Stimulated activated CD4-positive, alpha-beta T cell treated with anti-CD3 and anti-CD28 coated beads, Interleukin-1b, Interleukin-23, amount 100 ng/mL, for 1 hour (primary cell): ENCODE measurements at places on chromosomes 6 and 20.

DNA sequence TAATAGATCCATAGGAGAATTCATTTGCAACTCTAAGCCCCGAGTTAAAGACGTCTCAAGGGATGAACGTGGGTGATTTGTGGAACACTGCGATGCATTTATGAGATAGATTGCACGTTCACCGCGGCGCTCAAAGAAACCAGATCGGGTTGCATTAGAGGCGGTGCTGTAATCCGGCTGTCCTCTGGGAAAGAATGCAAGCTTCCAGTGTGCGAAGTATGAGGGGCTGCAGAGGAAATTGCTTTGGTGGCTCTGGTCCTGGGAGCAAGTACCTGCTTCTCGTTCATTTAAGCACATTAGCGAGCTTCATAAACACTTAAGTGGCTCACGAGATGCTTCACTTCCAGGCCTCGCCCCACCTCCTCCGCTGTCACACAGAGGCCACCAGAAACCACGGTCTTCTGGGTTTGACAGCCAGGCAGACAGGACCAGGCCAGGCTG lies 182.3 kb downstream of the CDH4 start:
- no peak for DNase-seq

- no peak for DNase-seq
These were observed 56.9 kb downstream of the PDE10A start for GRCh38 chr6:165605901-165606739.

GRCh38 chr20:33843854-33844253 lies 32.7 kb downstream of the CHMP4B start:
- no peak for DNase-seq

DNA sequence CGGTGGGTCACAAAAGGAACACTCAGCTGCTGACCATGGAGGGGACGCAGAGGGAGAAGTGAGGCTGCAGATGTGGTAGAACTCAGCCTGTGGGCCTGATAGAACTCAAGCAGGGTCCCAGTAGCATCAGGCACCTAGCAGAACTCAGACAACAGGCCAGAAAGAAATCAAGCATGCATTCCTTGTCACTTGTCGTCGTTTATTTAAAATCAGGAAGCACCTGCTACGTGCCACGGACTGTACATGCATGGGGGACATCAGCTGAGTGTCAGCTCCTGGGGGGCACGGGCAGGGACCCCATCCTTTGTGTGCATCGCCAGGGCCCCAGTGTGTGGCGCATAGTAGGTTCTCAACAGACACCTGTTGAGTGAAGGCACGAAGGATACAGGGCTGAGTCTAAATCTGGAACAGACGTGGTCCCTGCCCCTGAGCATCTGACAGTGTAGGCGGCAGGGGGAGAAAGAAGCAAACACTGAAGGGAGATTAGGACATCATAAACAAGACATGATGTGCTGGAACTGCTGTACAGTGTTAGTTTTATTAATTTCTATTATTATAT lies 32.5 kb downstream of the UQCC2 start:
- DNase-seq = no peak

DNA sequence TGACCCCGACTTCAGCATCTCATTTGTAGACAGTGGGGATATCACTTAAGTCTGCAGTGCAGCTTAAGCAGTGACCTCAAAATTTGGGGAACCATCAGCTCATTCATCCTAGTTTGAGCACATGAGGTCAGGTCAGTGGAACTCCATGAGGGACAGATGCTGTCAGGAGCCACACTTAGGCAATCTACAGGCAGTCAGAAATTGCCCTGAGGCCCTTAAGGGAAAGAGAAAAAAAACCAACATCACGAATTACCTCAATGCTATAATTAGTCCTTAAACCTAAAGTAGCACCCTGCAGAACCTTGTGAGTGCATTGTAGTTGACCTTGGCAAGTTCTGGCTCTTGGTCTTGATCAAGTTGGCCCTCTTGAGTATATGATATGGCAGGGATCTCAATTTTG lies 21.1 kb downstream of the TMEM74B start:
- no peak for DNase-seq

- no peak for DNase-seq
These were observed 19.3 kb downstream of the UQCC2 start for GRCh38 chr6:33692078-33692759.

DNA sequence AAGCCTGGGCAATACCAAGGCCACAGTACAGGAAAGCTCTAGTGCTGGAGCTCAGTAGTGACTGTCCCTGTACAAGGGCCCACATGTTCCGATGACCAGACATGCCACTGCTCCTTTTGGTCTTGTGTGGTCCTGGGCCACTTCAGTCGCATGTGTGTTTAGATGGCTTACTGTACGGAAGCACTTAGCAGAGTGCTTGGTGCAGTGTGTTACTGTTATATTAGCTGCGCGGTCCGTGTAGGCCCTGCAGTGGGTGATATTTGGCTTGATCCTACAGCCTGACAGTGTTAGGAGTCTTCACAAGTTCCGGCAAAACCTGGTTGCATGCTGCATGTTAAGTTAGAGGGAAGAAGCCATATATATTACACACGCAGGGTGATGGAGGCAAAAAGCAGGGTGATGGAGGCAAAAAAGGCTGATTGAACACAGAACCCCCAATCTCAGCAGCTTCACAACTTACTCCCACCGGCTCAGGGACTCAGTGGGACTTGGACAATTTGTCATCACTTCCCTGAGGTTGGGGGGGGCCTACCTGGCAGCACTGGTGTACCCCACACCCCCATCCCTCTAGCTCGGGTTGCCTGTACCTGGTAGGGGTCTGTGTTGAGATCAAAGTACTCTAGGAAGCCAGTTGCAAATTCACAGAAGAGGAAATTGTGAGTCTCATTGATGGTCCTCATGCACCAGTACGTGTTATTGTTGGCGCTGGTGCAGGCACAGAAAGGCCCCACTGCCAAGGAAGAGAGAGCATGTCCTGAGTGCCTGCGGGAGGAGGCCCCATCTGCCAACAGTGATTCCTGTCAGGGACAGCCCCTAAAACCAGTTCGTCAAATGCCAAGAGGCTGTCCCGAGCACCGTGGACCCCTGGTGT lies 122.6 kb downstream of the SULF2 start:
- no peak for DNase-seq

DNA sequence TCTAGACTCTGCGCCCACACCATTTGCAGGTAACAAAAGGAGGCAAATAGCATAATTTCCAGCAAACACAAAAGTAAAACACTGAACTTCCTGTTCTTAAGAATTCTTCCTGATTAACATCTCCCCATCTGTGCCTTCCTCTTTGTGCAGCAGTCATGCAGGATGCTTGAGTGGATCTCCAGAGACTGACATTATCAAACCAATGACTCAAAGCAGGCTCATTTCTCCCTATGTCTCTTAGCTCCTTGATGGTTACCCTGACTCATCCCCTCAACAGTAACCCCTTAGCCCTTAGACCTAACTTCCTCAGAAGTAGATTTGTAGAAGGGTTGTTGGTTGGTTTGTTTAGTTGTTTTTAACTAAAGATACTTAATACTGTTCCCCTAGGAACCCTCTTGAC lies 137.0 kb upstream of the RIN2 start:
- DNase-seq = no peak

GRCh38 chr6:75266716-75267291 lies 17.8 kb downstream of the TMEM30A start:
- no peak for DNase-seq

DNA sequence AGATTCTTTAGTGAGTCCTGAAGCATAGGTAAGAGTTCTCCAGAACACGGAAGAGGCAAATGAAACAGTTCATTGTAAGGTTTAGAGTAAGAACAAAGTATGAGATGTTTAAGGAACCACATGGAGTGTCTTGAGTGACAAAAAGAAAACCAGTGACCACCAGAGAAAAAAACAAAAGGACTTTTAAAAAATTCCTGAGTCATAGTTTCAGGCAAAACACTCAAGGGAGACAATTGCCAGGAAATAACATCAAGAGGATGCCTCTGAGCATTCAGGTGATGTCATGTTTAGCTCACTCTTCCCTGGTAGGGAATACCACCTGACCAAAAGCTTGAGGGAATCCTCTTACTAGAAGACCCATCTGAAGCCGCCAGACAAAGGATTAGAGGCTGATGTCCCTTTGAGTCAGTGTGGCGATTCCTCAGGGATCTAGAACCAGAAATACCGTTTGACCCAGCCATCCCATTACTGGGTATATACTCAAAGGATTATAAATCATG lies 110.3 kb downstream of the COL19A1 start:
- no peak for DNase-seq

DNA sequence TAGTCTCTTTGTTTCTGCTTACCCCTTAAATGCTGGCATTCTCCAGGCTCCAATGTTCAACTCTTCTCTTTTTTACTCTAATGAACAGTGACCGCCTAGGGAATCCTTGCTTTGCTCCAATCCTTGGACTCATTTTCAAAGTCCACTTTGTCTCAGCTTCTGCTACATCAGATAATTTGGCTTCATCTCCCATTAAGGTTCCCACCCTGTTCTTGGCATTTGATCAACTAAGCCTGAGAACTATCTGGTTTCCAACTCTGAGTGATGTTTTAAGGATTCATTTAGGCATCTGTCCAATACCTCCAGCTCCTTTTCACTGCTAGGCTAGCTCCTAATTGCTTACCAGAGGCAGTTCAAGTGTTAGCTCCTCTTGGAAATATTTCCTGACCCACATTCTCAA lies 64.9 kb downstream of the ME1 start:
- DNase-seq = no peak

DNA sequence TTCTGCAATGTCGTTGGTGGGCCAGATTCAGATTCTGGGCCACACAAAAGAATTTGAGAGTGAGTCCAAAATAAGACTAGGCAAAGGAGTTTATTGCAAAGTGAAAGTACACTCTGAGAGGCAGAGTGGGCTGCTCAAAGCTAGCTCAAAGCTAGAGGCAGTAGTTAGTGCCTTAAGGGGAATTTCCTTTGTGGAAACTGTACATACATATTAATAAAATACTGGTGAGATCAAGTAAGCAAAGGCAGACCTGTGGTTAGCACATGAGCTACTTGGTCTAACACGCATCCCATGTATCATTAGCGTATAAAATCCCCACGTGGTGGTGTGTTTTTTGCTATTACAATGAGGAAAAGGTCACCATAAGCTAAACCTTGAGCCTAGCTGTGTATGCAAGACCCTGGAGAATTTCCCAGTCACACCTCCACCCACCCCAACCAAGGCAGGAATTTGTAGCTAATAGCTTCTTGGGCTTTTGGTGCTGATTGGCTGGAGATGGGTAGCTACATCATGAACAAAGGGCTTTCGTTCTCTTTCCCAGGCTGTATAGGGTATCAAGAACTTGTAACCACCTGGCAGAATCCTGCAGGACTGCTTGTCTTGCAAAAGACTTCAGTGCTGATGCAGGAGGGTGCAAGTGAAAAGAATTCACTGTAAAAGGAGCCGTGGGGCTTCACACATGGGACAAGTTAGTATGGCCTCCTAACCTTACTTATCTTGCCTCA lies 14.7 kb upstream of the TRIM26 start:
- no peak for DNase-seq

- DNase-seq = no peak
These were observed 225.3 kb downstream of the RIMS1 start for GRCh38 chr6:72111611-72112010.

GRCh38 chr6:141607956-141608355 lies 524.8 kb upstream of the GJE1 start:
- DNase-seq = no peak

- DNase-seq = no peak
These were observed 2.1 kb upstream of the RBM38 start for GRCh38 chr20:57388953-57389694.

- DNase-seq = no peak
These were observed 224.5 kb downstream of the BCKDHB start for GRCh38 chr6:80330961-80331360.

- no peak for DNase-seq
These were observed 285.1 kb downstream of the CENPW start for GRCh38 chr6:126625019-126625418.

- DNase-seq = no peak
These were observed 59.5 kb downstream of the NCOA3 start for GRCh38 chr20:47561180-47561579.

- DNase-seq = no peak
These were observed 73.2 kb downstream of the SMOC2 start for GRCh38 chr6:168514216-168514615.

DNA sequence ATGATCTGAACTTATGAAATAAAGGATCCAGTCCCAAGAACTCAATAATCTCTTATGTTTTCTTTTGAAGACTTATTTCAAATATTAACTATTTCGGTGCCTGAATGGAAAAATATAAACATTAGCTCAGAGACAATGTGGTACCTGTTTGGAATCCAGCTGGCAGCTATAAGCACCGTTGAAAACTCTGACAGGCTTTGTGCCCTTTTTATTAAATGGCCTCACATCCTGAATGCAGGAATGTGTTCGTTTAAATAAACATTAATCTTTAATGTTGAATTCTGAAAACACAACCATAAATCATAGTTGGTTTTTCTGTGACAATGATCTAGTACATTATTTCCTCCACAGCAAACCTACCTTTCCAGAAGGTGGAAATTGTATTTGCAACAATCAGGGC lies 4.4 kb upstream of the KIAA0319 start:
- DNase-seq = no peak

DNA sequence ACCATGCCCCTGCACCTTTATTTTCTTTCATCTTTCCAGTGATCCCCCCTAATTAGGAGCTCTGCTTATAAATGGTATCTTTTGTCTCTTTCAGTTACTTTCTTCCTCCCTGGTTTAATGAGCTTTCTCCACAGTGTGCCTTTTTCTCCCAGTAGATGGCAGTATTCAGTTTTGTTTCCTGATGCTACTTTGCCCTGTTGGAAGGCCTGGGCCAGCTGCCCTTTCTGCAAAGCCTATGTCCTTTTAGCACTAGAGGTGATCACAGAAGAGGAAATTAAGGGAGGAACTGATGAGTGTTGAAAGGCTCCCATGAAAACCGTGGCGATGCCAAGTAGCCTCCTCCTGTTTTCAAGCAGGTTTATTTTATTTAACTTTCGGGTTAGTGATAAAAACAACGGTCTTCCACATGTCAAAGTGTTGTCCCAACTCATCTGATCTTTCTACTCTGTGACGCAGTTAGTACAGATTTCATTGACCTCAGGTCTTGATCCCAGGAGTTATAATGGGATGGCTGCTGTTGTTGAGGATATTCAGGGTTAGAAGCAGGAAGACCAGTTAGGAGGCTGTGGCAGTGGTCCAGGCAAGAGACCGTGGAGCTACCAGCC lies 184.2 kb upstream of the BMP2 start:
- DNase-seq = no peak

DNA sequence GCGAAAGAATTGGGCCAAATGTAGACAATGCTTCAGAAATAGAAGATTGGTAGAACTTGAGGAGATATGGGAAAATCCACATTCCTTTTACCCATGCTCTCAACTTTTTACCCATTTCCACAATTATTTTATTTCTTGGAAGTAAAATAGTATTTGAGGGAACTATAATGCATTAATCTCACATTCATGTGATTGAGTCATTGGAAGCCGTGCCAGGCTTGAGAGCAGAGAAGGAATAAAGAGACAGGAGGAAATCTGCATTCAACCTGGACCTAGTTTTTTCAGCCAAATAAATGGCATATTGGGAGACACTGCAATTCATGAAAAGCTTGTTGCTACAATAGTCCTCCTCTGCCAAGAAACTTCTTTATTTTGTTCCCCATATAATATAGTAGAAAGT lies 2.8 kb upstream of the NUP153 start:
- DNase-seq = no peak
